Naive thymus-derived CD4-positive, alpha-beta T cell (primary cell): ENCODE measurements at places on chromosomes 7 and 10.

- no peak for DNase-seq
Measured at GRCh38 chr7:2937701-2938513, 93.8 kb upstream of the GNA12 start.

GRCh38 chr7:12609561-12609960, 39.0 kb downstream of the SCIN start:
- no peak for DNase-seq

GRCh38 chr7:116232920-116233319, 22.6 kb downstream of the TES start:
- no peak for DNase-seq

DNA sequence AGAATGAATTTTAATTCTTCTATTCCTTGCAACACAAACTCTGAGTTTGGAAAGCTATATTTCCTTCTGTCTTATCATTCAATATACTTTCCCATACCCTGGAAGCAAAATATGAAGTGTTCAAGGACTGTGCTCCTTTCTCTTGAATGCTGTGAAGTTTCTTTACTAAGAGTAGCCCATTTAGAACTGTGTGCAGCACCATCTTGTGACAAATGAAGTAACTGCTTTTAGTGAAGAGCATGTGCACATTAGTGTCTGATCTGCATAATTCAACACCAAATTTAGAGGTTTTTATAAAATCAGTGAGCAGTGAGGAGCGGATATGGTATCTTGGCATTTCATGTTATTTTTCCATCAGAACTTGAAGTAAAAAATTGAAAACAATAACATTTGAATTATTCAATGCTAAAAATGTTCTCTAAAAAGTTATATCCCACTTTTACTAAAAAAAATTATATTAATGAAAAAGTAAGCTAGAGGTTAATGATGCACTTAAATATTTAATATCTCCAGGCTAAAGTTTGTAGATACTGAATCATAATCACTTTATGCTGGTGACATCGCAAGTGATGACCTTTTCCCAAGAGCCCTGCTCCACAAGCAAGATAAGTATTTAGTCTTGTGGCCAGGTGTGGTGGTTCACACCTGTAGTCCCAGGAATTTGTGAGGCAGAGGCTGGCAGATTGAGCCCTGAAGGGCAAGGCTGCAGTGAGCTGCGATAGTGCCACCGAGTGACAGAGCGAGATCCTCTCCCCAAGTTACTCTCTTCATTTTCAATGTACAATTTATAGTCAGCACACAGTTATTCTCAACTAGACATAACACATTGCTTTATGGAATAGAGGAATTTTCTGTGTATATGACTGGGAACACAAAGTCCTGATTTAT, 108.8 kb upstream of the PCLO start:
- DNase-seq, result no peak

GRCh38 chr10:119404719-119405519, 137.6 kb downstream of the RGS10 start:
- DNase-seq, result no peak

DNA sequence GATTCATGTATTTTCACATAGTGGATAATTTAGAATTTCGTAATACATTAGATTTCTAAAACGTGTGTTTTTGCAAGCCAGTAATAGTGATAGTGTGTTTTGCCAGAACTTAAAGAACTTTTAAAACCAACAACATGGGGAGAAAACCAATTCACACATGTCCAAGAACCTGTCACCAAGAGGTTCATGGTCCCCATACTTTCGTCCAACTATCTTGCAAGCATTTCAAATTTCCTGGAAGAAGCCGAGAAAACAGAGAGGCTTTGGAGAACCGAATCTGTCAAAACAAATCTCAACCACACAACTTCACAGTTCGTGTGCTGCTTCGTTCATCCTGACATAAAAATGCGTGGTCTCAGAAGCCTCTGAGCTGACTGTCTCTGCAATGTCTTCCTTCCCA, 31.9 kb downstream of the GFRA1 start:
- DNase-seq, result no peak

DNA sequence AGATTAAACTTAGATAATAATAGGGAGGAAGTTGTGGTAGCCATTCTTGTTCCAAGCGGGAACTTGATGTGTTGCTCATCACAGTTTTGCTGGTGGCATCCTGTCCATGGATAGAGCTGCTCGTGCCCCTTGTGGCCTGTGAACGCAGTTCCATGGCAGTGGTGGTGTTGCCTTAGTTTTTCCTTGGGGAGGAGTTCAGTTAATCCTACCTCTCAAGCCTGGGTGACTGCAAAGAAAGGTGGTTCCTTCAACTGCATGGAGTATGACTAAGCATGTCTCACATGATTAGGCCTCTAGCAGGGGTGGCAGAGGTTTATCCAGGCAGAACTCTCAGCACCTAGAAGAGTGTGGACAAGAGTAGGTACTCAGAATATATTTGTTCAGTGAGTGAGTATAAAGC, 99.7 kb downstream of the MAPK8 start:
- no peak for DNase-seq

- DNase-seq, result no peak
Measured at GRCh38 chr7:143050931-143051330, 1.2 kb upstream of the OR6V1 start.

DNA sequence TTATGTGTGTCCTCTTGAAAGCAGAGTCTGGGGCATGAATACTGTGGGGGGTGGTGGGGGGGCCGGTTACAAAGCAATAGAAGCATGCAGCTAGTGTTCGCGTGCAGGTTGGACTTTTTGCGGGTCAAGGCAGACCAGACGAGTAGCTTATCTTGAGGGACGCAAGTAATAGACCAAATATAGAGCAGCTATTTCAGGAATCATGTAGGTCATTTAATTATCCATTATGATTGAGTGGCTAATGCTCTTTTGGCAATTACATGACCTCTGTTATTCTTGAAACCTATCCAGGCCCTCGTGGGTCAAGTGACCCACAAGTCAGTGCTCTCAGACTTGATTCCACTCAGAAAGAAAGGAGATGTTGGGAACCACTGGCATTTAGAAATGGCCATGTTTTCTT, 93.0 kb downstream of the BTRC start:
- no peak for DNase-seq

DNA sequence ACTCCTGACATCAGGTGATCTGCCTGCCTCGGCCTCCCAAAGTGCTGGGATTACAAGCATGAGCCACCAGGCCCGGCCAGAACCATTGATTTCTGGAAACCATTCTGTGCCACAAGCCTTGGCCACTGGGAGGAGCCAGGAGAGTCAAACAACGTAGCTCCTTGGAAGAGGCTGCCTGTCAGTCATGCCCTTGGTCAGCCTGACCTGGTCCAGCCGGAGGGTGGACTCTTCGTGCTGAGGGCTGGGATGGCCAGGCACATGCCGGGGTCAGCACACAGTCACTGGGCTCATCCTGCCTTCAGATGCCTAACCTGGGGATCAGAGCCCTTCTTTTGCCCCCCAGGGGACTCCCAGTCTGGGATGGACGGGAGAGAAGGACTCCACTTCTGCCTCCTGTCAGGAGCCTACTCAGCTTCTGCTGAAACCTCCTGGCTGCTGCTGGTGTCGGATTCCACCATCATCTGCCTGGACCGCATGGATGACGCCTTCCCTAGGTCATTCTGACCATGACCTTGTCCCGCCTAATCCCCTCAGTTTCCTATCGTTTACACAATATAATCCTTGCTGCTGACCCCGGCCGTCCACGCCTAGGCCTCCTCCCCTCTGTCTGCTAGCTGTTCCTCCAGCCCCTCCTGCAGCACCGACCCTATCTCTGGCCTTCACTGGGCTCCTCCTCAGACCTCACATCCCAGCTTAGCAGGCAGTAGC, 30.4 kb downstream of the TMEM270 start:
- DNase-seq, result no peak

DNA sequence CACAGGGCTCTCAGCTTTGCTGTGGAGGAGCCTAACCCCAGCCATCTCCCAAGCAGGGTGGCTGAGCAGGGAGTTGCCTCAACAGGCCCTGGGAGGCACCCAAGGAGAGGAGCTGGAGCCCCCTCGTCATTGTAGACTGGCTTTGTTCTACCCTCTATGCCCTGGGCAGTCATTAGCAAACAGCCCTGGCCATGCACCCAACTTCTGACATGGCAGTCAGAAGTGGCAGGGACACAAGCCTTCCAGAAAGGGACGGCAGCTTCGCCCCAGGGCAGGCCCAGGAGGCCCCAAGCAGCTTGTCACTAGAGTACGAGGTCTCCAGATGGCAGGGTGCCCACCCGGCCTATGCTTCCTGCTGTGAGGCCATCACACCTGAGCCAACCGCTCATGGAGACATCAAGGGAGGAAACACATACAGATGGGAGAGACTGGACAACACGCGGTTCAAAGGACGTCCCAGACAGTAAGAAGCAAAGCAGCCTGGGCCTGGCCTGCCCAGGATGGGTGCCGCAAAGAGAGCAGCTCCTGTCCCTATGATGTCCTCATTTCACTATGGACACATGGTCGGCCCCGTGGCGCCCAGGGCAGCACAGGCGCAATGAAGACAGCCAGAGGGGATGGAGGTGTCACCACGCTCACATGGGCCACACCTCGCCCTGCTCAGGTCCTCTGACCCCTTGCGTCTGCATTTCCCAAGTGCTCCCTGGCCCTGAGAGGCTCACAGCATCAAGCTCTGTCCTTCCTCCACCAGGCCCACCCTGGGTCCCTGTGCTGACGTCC, 190.9 kb upstream of the CXCL12 start:
- DNase-seq, result no peak

DNA sequence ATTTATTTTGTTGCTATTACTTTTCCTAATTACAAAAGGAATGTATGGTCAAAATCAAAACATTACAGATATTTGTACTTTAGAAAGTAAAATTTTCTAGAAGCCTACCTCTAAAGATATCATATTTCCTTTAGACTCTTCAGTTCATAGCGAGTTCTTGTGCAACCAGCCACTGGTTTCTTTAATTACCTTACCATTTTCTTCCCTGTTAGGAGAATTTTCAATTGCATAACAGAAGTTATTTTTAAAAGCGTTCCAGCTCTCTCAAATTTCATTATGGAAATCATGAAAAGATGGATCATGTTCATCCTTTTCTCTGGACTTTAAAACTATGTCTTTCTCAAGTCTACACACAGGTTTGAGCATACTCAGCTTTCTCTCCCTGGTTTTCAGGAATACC, 5.0 kb upstream of the TRUB1 start:
- DNase-seq, result no peak

DNA sequence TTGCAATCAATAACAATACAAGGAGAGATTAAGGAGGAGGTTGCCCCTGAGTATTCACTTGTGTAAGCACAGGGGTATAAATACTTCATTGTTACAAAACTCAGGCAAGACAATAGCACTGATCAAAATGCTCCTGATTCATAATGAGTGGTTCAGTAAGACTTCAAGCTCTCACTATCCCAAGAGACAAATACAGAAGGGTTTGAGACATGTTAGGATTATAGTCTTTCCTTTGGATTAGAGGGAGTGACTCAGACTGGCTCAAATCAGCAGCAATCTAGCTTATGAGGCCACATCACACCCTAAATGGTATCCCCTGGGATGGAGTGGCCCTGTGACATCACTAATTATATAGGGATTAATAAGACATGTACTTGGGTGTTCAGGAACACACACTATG, 167.2 kb upstream of the HGF start:
- DNase-seq, result no peak

- DNase-seq, result no peak
Measured at GRCh38 chr7:31828520-31828919, 141.5 kb downstream of the PPP1R17 start.

- no peak for DNase-seq
Measured at GRCh38 chr10:112535531-112535951, 88.5 kb downstream of the VTI1A start.

DNA sequence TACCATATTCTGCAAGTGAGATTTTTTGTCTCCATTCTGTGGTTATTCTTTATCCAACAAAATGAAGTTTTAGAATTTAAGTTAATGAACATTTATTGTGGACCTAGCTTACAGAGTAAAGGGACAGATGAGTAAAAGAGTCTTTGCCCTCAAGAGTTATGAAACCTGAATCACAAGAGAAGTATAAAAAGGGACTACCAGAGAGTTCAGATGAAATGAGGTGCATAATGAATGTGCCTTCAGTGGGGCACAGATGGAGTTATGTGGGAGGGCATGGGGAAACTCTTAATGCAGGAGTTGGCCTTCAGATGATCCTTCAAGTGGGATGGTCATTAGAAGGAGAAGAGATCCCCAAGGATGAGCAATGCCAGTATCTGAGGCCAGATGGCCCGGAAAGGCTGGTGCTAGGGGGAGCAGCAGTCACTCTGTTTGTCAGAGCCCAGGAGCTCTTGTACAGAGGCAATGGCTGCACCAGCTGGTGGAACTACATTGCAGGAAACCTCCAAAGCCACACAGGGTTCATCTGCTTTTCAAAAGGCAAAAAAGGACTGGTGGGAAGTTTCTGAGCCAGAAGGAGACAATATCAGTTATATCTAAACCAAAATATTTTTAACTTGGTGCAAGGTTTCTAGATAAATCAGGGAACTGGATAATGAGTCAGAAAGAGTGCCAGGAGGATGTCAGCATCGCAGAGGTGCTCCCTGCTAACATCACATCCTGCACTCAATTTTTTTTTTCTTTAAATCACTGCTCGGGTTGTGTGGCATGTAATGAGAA, 162.0 kb downstream of the KLF6 start:
- no peak for DNase-seq

GRCh38 chr7:12670000-12670729, 17.3 kb upstream of the ARL4A start:
- no peak for DNase-seq

- DNase-seq, result no peak
Measured at GRCh38 chr7:142243823-142244222, 14.0 kb downstream of the PRSS58 start.

GRCh38 chr7:138460176-138460648, at the start of gene TRIM24:
TRIM24 (plus strand) TSS chr7:138460259; CDS start chr7:138460549, 290 bp downstream.
- DNase-seq, result no peak

DNA sequence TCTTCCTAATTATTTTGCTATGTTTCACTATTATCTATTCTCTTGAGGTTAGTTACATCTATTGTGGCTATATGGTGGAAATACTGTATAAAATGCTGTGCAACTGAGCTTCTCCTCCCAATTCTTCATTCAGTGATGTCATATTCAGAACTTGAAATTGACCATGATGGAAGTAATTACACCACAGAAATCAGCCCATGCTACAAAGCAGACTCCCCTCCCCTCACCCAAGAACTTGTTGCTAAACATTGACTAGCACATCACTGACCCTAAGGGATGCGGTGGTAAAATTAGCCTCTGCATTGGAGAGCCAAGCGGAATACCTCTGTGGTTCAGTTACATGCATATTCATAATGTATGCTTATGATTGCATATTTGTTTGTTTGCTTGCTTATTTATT, 8.8 kb downstream of the CALD1 start:
- DNase-seq, result no peak

- no peak for DNase-seq
Measured at GRCh38 chr7:157527686-157528085, 190.9 kb downstream of the DNAJB6 start.
